ENCODE measurements at places on chromosomes 4 and X.

DNA sequence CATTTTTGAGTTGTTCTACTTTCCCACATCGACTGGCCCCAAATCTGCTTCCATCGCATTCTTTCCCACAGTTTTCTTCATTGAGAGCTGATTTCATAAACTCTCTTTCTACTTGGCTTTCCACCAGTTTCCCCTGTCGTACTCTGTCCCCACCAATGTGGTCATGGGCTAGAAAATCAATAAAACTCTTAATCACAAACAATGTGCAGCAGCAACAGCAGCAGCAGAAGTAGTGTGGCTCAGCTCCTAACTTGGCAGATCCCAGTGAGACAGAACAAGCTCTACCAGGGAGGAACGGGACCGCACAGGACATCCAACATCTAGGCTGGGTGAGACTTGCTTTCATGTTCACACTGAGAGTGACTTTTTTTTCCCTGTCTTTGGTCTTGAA lies 3.1 kb upstream of the SETD7 start:
- DNase-seq, result no peak

- no peak for DNase-seq
These were observed 162.8 kb downstream of the GABRB1 start for GRCh38 chr4:47194036-47194737.

- DNase-seq, result peak; percentile 23
These were observed 463.9 kb upstream of the PCDH7 start for GRCh38 chr4:30256116-30256832.

- peak; percentile 71 for DNase-seq
These were observed 9.6 kb upstream of the MTMR1 start for GRCh38 chrX:150683536-150684146.

DNA sequence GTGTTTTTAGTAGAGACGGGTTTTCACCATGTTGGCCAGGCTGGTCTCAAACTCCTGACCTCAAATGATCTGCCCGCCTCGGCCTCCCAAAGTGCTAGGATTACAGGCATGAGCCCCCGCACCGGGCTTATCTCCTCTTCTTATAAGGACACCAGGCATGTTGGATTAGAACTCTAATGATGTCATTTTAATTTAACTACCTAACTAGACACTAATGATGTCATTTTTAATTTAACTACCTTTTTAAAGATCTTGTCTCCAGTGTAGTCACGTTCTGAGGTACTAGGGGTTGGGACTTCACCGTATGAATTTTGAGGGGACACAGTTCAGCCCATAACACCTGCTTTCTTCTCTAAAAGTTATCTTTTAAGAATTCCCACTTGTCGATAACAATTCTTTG lies 37.7 kb upstream of the MAGED1 start:
- DNase-seq, result no peak

DNA sequence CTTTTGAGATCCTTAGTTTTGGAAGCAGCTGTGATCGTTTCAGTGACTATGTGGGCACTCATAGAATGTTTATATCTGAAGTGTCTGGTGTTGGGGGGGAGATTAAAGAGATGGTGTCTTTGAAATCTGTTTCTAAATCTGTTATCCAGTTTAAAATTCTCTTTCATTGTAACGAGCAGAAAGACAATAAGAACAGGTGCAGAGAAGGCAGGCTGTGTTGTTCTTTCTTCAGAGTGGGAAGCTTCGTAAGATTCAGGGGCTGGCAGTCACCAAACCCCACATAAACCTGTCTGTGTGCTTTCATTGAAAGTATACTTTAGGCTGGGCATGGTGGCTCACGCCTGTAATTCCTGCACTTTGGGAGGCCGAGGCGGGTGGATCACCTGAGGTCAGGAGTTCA lies 16.3 kb upstream of the DHRSX start:
- DNase-seq, result no peak

- DNase-seq, result no peak
These were observed 406.5 kb downstream of the IQCM start for GRCh38 chr4:149409146-149409545.

GRCh38 chrX:12767856-12768255 lies 23.4 kb upstream of the PRPS2 start:
- no peak for DNase-seq

- DNase-seq, result no peak
These were observed 37.4 kb downstream of the PDGFC start for GRCh38 chr4:156934259-156934635.

Data from DMS53 (cell line).